ENCODE measurements at places on chromosomes 11 and 22. TPM values are rescaled to one million over a fixed set of nuclear protein-coding genes. Genes with fewer than 3 reads are reported as not detected.

The MYOD1 gene
- total RNA-seq = 2.4 TPM

The TRIM77 gene
- not detected for total RNA-seq

The FGF3 gene
- not detected for total RNA-seq

The OR51B4 gene
- not detected for total RNA-seq

The HEPACAM gene
- 1.1 TPM for total RNA-seq

The VPREB1 gene
- total RNA-seq = 0.66 TPM

The KRTAP5-8 gene
- total RNA-seq = not detected

The CRYBA4 gene
- total RNA-seq = 3,745 TPM

The GRM5 gene
- 13.1 TPM for total RNA-seq

The NLRP10 gene
- not detected for total RNA-seq

The DEFB131B gene
- not detected for total RNA-seq

The KRTAP5-7 gene
- not detected for total RNA-seq

The RPLP2 gene
- 169 TPM for total RNA-seq

Data from camera-type eye (tissue), 1 donor.